ENCODE measurements at places on chromosomes 7 and 10.
A peak's percentile ranks its signal among the peaks of the same experiment; 100 is the strongest.

DNA sequence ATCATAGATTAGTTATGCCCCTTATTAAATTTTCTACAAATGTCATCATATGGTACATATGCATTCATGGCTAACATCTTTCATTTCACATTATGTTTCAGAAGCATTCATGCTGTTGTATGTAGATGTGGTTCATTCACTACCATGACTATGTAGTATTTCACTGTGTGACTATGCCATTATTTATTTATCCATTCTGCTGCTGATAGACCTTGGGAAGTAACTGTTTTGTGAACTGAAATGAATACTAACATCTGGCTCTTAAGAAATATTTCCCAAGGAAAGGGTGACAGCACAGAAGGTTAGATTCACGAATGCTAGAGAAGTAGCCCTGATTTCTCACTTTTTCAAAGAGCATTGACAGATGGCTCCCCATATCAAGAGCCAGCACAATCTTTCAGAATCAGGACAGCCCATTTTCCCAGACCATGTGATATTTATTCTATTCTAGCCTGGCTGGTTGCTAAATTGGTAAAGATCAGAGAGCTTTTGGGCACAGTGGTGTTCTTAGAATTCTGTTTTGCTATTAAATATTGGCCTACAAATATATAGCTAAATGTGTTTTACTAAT lies 157.4 kb downstream of the DYNC1I1 start:
- no peak for DNase-seq

DNA sequence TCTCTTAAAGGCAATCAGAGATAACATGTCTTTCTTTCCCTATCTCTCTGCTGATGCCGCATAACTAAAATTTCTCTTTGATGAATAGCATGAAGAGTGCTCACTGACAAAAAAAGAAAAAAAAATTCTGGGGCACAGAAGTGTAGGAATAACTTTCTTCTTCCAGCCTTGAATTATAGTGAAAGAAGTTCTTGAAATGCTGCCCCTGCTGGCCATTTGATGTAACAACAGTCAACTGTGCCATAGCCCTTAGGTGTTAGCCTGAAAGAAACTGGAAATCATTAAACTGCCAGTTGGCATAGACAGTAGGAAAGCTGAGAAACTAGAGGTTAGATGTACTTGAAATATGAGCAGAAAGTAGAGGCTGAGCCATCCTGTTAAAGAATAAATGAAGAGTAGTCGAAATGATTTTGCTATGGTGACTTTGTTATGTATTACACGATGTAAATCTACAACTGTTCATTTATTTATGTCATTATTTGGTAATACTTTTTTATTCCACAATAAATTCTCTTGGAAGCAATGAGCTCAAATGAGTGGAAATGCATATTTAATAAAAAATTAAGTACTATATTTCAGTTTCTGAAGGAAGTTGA lies 48.3 kb upstream of the FAM171A1 start:
- DNase-seq, result peak; percentile 45

DNA sequence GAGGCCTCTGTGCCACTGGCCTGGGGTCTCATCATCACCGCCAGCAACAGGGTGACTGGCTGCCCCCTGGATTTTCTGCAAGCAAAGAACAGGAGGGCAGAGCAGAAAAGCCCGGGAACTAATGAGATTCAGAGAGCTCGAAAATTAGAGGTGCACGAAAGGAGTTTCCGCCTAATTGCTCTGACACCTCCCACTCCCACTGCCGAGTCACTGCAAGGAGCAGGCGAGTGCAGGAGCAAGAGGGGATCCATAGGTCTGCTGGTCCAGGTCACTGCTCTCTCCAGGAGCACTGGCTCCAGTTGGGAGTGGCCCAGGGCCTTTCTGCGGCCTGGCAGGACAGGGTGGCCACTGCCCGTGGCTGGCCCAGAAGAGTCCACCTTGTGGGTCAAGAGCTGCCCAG lies 276.2 kb downstream of the KCNMA1 start:
- DNase-seq, result no peak

DNA sequence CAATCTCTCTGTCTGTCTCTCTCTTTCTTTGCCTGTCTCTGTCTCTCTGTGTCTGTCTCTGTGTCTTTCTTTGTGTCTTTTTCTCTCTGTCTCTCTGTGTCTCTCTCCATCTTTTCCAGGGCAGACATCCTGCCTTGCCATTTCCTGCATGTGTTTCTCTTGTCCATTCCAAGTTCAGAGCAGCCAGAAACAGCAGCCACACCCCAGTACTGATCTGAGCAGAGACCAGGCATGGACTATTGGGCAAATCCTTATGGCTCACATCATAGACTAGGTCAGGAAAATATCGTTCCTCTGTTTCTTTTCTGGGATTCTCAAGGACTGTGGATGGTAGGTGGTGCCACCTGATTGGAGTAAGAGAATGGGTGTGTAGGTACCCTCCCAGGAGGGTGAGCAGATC lies 95.8 kb downstream of the RAMP3 start:
- no peak for DNase-seq

GRCh38 chr7:95536656-95537311 lies 51.0 kb downstream of the ASB4 start:
- no peak for DNase-seq

DNA sequence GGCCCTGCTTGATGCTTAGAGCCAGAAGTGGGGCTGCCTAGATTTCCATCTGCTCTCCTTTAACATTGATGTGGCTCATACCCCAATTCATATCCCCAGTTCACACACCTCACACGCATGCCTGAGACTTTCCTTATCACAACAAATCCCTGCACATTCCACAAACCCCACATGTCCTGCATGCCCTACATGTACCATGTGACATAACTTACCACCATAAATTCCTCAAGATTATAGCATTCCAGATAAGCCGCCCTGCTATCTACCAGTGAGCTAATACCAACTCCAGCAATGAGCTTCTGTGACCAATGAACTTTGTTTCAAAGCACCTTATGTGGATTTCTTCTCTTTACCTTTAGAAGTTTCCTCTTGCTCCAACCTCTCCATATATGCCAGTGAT lies 104.7 kb upstream of the RAB11FIP2 start:
- DNase-seq, result no peak

- DNase-seq, result peak; percentile 66
Measured at GRCh38 chr10:90993340-90993739, 72.5 kb upstream of the ANKRD1 start.

GRCh38 chr7:128167791-128168666 lies 73.0 kb upstream of the LEP start:
- no peak for DNase-seq

GRCh38 chr7:47803846-47804245 lies 144.4 kb downstream of the PKD1L1 start:
- no peak for DNase-seq

- no peak for DNase-seq
Measured at GRCh38 chr7:3425087-3425486, 124.0 kb downstream of the SDK1 start.

GRCh38 chr7:116083796-116084195 lies 53.2 kb upstream of the TFEC start:
- DNase-seq, result no peak

- DNase-seq, result no peak
Measured at GRCh38 chr10:79390551-79391229, 43.4 kb downstream of the PPIF start.

- no peak for DNase-seq
Measured at GRCh38 chr7:11039974-11040373, 66.3 kb downstream of the PHF14 start.

- DNase-seq, result no peak
Measured at GRCh38 chr10:1412531-1413189, 324.7 kb downstream of the ADARB2 start.

DNA sequence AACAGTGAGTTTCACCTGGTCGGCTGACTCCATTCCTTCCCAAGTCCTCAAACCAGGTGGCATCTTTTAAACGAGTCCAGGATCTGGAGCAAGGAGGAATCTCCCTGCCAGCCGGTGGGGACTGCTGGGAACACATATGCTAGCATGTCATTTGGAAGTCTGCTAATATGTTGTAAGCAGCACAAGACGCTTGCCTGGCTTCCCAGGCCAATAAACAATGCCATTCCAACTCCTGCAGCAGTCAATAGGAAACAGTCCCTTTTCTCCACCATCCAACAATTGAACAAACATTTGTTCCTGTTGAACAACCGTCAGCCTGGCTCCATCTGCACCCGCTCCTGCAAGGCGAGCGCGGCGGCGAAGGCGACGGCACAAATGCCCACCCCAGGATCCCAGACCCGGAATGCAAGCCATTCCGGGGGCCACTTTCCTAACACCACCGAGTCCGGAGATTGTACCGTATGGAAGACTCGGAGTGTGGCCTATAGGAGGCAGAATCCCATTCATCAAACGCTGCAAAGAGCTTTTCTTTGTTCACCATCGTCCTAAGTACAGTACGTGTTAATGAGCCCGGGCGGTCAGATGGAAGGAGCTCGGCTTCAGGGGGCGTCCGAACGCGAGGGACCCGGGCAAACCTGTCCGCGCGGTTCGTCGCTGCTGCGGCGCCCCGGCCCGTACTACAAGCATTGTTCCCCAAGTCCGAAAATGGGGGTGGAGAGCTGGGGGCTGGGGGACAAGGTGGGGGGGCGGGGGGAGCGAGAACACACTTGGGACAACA lies 1.6 kb downstream of the FAM53B start:
- DNase-seq, result peak; percentile 38

GRCh38 chr7:141280100-141280499 lies 206.2 kb downstream of the TMEM178B start:
- DNase-seq, result no peak

GRCh38 chr10:37685741-37686683 lies 171.4 kb downstream of the ZNF248 start:
- DNase-seq, result no peak

GRCh38 chr10:113019692-113020474 lies 69.8 kb downstream of the TCF7L2 start:
- no peak for DNase-seq

GRCh38 chr7:45662540-45663166 lies 88.5 kb downstream of the ADCY1 start:
- no peak for DNase-seq

GRCh38 chr7:128219636-128220035 lies 21.4 kb upstream of the LEP start:
- no peak for DNase-seq

GRCh38 chr10:60613434-60613833 lies 164.8 kb upstream of the CDK1 start:
- no peak for DNase-seq

- DNase-seq, result peak; percentile 60
Measured at GRCh38 chr7:151313857-151314256, 27.8 kb upstream of the NUB1 start.

- DNase-seq, result peak; percentile 52
Measured at GRCh38 chr7:105649727-105650381, 68.6 kb upstream of the EFCAB10 start.

DNA sequence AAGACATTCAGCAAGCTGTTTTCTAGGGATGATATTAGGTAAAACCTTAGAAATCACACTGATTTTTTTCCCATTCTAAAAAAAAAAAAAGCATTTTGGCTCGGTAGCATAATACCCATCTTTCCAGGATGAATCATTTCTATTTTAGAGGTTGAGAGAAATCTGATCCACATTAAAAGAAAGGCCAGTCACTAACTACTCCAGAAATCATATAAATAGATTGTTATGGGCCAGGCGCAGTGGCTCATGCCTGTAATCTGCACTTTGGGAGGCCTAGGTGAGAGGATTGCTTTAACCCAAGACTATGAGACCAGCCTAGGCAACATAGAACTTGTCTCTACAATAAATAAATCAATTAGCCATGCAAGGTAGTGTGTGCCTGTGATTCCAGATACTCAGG lies 164.3 kb downstream of the BAMBI start:
- DNase-seq, result peak; percentile 42

GRCh38 chr7:91243591-91244301 lies 20.5 kb upstream of the FZD1 start:
- peak; percentile 75 for DNase-seq

DNA sequence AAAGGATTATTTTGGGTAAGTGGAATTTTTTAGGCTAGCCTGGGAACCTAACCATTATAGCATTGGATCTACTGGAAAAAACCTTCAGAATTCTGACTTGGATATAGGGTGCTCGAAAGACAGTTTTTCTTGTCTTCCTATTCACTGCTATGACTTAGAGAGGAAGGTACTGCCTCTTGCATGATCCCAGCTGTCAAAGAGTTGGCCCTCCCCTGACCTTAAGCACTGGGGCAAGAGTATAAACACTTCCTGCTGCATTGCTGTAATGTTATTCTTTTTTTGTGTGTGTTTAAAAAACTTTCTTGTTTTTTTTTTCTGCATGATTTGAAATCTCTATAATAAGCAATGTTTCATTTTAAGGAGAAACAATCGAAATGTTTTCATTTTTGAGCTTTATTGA lies 113.0 kb downstream of the LRMDA start:
- DNase-seq, result peak; percentile 40

DNA sequence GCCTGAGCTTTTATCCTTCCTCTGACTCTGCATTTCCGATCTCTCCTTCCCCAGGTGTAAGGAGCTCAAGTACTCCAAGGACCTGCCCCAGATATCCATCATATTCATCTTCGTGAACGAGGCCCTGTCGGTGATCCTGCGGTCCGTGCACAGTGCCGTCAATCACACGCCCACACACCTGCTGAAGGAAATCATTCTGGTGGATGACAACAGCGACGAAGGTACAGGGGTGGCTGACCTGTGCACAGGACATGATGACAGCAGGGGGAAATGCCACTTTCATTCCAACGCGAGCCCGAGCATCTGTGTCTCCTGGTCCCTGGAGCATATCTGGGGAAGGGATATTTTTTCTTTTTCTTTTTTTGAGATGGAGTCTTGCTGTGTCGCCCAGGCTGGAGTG lies 256.2 kb downstream of the GALNT17 start:
- no peak for DNase-seq

DNA sequence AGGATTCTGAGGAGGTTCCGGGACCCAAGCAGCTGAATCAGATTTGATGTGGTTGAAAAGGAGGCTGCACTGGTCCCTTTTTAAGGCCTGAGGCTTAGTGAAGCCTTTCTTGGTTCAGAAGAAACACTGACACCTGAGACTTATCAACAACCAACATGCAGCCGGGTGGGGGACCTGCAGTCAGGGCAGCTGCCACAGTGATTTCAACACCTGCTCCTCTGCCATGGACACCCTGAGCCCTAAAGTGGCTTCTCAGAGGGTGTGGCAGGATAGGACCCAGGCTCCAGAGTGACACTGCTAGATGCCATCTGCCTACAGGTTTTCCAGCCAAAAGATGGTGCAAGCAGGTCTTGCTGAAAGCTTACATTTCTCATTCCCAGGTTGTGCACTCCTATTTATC lies 99.3 kb downstream of the COL13A1 start:
- no peak for DNase-seq

DNA sequence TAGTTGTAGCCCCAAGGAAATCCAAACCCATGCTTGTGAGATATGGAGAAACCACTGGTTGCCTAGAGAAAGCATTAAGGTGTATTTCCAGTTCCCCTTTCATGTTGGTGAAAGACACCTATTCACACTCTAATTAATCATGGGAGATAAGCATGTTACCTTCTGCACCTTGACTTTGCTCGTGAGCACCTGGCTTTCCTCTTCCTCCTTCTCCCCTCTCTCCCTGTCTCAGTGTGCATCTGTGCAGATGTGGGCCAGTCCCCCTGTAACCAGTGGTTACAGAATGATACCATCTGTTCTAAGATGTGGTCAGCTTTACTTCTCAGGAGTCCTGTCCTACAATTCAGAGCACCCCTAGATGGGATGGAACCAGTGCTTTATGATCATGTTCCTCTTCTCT lies 160.6 kb downstream of the LCOR start:
- no peak for DNase-seq

GRCh38 chr10:49749556-49750491 lies 12.3 kb downstream of the OGDHL start:
- DNase-seq, result no peak

- peak; percentile 1 for DNase-seq
Measured at GRCh38 chr10:128854963-128855362, 612.1 kb upstream of the MGMT start.

GRCh38 chr7:76423666-76424412 lies 911 bp upstream of the ZP3 start:
- no peak for DNase-seq

Data from fibroblast of mammary gland (primary cell).